IgD-negative memory B cell (primary cell): ENCODE measurements at places on chromosomes 2 and 18. TPM values are rescaled to one million over a fixed set of nuclear protein-coding genes. Genes with fewer than 3 reads are reported as not detected.

MC5R gene
- polyA plus RNA-seq: not detected

TUBA4B gene
- polyA plus RNA-seq: not detected

RALB gene
- polyA plus RNA-seq: 81.7 TPM

KCNE4 gene
- not detected for polyA plus RNA-seq

KRCC1 gene
- 38.0 TPM for polyA plus RNA-seq

HMSD gene
- polyA plus RNA-seq: not detected

SERPINB10 gene
- polyA plus RNA-seq: not detected

CROCC2 gene
- polyA plus RNA-seq: not detected

RAMP1 gene
- polyA plus RNA-seq: not detected

ASB18 gene
- polyA plus RNA-seq: not detected

C1GALT1C1L gene
- not detected for polyA plus RNA-seq

LOXL3 gene
- 0.74 TPM for polyA plus RNA-seq

GALR1 gene
- polyA plus RNA-seq: not detected

NDC80 gene
- polyA plus RNA-seq: 2.5 TPM
